ENCODE measurements at places on chromosomes 5 and 9.
A peak's percentile ranks its signal among the peaks of the same experiment; 100 is the strongest.

- no peak for DNase-seq
These were observed 28.6 kb downstream of the DAB2IP start for GRCh38 chr9:121679901-121680635.

DNA sequence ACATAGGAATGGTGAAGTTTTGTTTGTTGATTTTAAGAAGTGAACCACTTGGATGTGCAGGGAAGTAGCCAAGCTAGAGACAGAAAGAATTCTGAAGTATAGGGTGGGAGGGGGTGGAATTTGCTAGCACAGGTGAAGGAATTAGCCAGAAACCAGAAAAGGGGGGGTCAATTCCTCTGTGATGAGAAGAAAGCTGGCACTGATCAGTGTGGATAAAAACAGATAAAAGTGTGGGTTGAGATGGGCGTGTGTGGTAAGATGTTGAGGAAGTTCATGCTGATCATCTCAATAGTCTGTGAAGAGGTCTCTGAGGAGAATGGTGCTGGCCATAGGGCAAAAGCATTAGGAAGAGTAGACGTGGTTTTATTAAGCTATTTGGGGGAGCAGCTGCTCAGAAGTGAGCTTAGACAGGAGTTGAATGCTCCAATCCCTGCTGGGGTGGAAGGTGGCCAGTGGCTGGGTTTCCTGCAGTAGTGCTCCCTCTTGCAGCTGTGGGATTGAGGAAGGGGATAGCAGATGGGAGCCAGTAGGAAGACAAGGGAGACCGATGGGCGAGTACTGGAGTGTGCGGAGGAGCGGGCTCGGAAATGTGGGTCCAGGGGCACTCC is 88.7 kb upstream of the ELL2 start:
- DNase-seq = no peak

DNA sequence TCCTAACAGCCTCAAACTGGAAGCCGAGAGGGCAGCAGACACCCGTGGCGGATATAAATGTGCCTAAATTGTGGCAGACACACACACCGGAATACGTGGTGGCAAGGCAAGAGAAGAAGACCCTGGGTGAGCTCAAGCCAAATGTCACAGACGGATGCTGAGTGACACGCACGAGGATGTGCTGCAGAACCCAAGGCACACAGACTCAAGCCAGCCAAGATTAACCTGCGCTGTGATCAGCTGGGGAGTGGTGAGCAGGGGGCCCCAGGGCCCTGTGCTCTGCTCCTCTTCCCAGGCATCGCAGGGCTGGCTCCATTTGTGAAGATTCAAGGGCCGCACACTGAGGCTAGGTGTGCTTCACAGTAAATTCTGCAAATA is 16.4 kb downstream of the SEMA4D start:
- DNase-seq = no peak

DNA sequence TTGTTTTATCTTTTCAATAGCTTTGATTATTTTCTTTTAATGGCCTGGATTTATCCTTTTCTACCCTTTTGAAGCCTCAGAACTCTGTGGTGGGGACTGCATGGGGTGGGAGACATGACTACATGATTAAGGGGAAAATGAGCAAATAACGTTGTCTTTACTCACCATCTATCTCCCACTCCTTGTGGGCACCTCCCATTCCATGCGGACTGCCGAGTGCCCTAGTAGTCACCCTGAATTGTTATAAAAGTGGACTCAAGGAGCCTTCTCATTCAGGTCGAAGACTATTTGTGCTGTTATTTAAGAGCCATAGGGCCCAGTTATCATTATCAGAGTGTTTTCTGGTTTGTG is 281.8 kb downstream of the MLLT3 start:
- DNase-seq = no peak

DNA sequence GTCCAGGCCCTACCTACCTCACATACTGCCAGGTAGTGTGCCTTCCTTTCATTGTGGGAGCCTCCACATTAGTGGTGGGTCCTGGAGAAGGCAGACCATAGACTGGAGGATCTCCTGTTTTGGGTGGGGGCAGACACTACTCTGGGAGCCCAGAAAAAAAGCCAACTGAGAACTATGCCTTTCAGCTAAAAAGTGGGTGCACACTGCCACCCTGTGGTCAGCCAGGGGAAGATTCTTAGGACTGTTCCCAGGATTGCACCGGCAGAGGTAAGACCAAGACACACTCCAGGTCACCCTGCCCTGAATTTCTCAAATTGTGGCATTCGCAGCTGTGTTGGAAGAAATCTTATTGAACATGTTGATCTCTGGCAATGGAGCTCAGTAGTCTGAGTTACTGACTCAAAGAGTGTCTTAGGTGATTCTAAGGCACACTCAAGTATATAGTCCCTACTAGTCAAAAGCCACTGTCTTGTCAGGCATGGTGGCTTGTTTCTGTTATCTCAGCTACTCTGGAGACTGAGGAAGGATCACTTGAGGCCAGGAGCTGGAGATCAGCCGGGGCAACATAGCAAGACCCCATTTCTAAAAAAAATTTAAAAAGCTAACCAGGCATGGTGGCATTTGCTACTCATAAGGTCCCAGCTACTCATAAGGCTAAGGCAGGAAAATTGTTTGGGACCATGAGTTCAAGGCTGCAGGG is 3.6 kb downstream of the SIGMAR1 start:
- peak; percentile 60 for DNase-seq

DNA sequence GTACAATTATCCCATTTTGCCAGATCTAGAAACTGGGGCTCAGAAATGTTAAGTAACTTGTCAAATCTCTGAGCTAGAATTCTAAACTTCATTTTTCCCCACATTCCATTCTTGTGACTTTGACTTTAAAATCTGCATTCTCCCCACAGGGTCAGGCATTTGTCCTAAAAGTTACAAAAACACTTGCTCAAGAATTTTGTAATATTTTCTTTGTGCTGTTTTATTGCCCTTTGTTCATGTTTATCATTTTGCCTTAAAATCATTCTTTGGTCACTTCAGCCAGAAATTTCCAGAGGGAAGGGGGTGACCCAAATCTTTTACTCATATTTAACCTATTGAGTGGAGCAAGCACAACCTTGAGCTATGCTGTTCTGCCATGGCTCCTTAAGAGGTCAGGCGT is 120.1 kb upstream of the CCL21 start:
- DNase-seq = no peak
